ENCODE measurements at places on chromosomes 2 and 18. TPM values are rescaled to one million over a fixed set of nuclear protein-coding genes. Genes with fewer than 3 reads are reported as not detected.

Gene TXNDC2
- total RNA-seq = not detected

Gene GPR155
- total RNA-seq = 3.6 TPM

Gene EGR4
- total RNA-seq = not detected

Gene MAPK4
- not detected for total RNA-seq

Gene PROM2
- 40.7 TPM for total RNA-seq

Gene DSC2
- 31.4 TPM for total RNA-seq

Gene AKAIN1
- total RNA-seq = not detected

Gene ARL4C
- total RNA-seq = 139 TPM

Gene R3HDM1
- total RNA-seq = 38.4 TPM

Gene NOSTRIN
- not detected for total RNA-seq

- peak; percentile 61 for DNase-seq
Measured at GRCh38 chr18:44700652-44701051, 20.0 kb downstream of the SETBP1 start.

DNA sequence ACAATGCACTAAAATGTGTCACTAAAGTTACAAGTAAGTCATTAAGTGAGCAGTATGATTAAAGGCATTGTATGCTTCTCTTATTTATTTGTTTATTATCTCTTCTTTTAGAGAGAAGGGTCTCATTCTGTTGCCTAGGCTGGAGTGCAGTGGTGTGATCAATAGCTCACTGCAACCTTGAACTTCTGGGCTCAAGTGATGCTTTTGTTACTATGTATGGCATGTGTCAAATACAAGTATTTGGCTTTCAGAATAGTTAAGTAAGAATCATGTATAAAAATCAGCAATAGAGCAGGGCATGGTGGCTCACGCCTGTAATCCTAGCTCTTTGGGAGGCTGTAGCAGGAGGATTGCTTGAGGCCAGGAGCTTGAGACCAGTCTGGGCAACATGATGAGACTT is 15.8 kb upstream of the AAK1 start:
- no peak for DNase-seq

DNA sequence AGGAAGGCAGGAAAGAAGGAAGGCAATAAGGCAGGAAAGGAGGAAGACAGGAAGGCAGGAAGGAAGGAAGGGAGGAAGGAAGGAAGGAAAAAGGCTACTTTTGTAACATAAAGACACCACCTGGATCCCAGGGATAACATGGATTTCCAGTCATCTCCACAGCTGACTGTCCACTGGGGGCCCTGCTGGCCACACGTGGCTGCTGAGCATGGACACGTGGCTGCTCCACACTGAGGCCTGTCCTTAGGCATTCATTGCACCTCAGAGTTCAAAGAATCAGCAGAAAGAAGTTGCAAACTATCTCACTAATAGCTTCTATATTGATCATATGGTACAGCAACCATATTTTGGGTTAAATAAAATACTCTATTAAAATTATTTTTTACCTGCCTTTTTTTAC is 130.2 kb upstream of the SALL3 start:
- no peak for DNase-seq

DNA sequence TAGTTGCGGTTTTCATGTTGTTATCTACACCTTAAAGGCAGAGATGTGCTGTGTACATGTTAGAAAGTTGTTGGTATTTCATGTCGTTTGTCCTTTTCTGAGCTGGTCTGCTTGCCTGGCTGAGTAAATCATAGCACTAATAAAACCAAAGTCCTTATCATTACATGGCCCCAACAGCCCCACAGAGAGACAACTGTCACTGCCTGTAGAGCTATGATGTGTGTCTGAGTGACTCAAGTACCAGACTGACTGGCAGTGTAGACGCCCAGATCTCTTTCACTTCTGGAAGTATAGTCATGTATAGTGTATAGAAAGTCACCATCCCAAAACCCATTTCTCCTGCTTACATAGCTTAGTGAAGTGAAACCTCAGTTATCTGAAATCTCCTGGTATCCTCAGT is 4.3 kb downstream of the SOCS6 start:
- no peak for DNase-seq

GRCh38 chr2:151205571-151205970 is 56.1 kb downstream of the RBM43 start:
- no peak for DNase-seq

GRCh38 chr2:154375579-154375931 is 322.9 kb upstream of the KCNJ3 start:
- peak; percentile 7 for DNase-seq

- no peak for DNase-seq
Measured at GRCh38 chr2:168874368-168875054, 15.7 kb downstream of the SPC25 start.

DNA sequence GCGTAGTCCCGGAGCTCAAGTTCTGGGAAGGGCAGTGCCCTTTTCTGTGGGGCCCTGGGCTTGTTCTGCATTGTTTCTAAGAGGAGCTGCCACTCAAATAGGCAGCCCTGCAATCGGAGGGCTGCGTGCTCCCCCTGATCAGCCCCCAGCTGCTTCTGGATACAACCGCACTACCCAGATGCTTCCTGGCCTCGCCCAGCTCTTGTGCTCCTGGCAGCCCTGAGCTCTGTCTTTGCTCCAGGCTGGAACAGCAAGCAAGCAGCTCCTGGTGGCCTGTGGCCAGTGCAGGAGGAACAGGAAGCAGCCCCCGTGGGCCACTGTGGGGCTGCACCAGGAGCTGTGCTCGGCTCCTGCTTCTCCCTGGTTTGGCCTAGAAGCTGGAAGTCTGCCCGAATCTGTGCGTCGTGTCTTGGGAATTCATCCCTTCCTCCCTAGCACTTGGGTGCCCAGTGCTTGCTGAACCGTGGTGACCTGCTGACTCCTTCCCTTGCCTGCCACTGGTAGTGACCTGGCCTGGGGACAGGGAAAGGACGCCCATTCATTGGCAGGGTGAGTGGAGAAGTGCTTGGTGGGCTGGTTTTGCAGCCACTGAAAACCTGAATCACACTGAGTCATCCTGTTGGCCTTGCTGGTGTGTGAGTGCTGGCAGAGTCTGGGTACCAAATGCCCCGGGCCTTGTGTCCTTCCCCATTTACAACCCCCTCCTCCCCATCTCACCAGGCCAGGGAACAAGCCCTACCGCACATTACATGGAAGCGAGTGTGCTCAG is 27.3 kb upstream of the NTSR2 start:
- DNase-seq = peak; percentile 49

DNA sequence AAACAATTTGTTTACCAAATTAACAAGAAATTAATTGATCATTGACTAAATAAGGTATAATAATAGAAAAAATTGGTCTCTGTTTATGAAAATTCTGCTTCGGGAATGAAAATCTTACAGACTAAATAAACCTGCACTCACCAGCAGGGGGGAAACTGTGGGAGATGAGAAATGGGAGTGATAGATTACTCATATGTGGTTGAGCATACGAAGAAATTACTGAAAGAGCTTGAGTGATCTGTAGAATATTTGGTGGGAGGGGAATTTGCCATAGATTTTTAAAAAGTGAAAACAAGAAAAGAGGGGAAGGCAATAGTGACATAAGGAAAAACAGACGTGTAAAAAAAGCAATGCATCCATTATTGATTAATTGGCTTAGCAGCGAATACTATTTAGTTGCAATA is 2.2 kb downstream of the HMSD start:
- no peak for DNase-seq

- DNase-seq = peak; percentile 97
Measured at GRCh38 chr2:169095621-169096105, 26.3 kb downstream of the DHRS9 start.

DNA sequence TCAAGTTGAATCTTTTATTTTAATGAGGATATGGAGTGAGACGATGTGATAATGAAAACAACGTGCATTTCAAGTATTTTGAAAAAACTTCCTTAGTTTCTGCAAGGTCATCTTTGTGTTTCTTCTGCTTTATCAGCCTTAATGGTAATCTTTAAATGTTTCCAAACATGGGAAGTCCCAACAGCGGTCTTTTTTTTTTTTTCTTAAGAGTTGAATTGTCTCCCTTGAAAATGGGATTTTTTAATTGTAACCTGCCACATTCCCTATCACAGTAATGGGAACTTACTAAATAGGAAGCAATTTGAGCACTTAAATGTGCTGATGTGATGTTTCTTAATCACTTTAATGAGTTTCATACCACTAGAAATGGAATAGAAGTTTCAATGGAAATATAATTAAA is 45.8 kb downstream of the ATIC start:
- no peak for DNase-seq

DNA sequence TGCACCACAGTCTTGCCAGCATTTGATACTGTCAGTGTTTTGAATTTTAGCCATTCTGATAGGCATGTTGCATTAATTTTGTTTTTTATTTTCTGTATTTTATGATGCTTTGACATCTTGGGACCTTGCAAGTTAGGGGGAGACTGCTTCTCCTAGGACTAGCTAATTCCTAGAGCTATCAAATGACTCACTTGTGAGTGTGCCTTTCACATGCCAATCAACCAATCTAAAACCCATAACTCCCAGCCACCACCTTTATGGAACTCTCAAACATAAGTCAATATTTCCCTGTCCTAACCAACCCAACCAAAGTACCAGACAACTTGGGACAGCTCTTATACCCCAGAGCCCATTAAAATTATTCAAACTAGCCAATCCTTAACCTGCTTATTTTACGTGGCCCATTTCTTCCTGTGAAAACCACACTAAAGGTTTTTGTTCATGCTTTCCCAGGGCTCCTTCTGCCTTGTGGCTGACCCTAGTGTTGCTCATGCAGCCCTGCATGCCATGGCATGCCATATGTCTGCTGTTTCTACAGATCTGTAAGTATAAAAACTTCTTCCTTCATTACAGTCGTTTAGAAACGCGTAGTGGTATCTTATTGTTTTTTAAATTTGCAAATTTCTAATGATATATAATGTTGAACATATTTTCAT is 230.1 kb downstream of the GPD2 start:
- DNase-seq = peak; percentile 94

- DNase-seq = no peak
Measured at GRCh38 chr18:13447621-13448334, 229.2 kb downstream of the LDLRAD4 start.

DNA sequence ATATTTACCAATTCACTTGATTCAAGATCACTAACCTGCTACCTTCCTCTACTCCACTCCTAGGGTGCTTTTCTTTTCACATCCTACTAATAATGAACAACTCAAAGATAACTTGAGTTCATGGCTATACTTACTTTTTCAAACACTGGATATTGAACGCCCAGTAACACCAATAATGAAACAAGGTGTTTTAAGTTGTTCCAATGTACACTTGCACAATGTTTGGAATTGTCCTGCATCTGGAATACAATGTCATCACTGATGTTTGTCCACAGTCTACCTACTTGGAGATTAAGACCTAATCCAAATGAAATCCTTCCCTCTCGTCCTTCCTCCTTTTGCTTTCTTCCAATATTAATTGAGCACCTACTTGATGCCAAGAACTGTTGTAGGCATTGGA is 218.3 kb upstream of the TMEM200C start:
- no peak for DNase-seq

DNA sequence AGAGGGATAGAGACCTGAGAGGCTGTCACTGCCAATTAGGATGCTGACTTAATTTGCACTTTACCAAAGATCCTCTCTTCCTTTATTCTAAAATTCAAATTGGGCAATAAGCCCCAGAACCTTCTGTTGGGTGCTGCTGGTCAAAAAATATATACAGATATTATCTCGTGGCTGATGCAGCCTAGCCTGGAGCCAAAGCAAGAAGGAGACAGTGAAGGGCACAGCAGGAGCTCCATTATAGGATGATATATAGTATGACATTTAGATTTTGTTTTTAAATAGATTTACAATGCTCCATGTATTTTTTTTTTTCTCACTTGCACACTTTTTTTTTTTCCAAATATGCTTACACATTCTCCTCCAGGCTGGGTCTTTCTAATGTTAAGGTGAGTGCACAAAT is 579.3 kb downstream of the PIK3C3 start:
- DNase-seq = no peak

DNA sequence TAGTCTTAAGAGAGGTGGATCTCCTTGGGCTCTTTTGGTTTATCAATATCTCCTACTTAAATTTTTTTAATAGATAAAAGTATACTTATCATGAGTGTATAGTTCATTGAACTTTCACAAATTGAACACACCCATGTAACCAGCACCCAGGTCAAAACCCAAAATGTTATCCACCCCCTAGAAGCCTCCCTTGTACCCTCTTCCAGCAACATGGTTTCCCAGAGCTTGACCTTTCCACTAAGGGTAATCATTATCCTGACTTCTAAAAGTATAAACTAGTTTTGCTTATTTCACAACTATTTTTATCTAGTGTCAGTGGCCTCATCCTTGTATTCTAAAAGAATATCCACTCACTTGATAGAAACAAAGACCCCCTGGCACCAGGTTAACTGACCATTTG is 106.8 kb downstream of the MDH1 start:
- DNase-seq = no peak

- no peak for DNase-seq
Measured at GRCh38 chr2:120204022-120204405, 19.2 kb downstream of the TMEM185B start.

- peak; percentile 75 for DNase-seq
Measured at GRCh38 chr2:149894226-149894625, 306.7 kb upstream of the MMADHC start.

DNA sequence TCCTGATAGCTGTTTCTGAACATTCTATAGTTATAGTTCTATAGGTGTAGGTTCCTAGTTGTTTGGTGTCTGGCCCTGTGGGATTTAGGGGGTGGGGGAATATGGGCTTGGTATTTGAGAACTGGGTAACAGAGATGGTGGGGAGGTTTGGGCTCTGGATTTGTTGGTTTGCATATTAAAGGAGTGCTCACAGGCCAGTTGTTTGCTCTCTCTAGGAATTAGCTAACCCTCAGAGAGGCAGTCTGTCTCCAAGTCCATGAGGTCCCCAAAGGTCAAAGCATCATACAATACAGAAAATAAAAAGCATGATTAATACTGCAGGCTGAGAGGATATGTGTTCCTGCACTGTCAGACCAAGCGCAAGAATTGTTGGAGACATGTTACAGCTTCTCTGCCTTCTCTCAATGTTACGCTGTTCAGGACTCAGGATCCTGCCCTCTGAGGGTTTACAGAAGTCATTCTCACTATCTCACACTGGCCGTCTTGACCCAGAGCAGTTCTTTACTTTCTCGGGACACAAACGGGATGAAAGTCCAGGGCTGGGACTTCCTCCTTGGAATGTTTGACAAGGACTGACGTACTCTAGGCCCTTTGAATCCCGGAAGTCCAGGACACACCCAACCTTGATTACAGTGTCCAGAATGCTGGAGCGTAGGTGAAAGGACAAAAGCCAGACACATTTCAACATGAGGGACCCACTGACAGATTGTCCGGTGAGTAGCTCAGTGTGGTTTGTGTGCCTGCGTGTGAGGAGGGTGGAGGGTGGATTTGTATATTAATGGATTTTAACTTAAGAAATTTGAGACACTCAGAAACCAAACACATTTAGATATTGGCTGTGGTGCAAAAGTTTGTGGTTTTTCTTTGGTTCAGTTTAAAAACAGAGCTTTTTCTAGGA is at the start of gene NOSTRIN:
Gene NOSTRIN (plus strand): TSS at position 677 of the 898 bp plus-strand sequence. CDS start 10 bp downstream, at position 687.
- DNase-seq = no peak

GRCh38 chr18:44654573-44654972 is 26.1 kb upstream of the SETBP1 start:
- DNase-seq = peak; percentile 94

GRCh38 chr2:121489284-121489683 is 41.4 kb upstream of the RNU4ATAC start:
- DNase-seq = no peak

Measured in foreskin keratinocyte (primary cell).